ENCODE measurements at places on chromosomes 16 and 17.
A peak's percentile ranks its signal among the peaks of the same experiment; 100 is the strongest.

- DNase-seq = no peak
- H3K27ac ChIP-seq = no peak overlapping the region
- no peaks in the 10 kb centered on the region for H3K4me1 ChIP-seq
- no peaks in the 10 kb centered on the region for H3K36me3 ChIP-seq
- H3K4me3 ChIP-seq = no peak overlapping the region
Observed at GRCh38 chr16:86344586-86344871, 165.8 kb upstream of the FOXF1 start.

DNA sequence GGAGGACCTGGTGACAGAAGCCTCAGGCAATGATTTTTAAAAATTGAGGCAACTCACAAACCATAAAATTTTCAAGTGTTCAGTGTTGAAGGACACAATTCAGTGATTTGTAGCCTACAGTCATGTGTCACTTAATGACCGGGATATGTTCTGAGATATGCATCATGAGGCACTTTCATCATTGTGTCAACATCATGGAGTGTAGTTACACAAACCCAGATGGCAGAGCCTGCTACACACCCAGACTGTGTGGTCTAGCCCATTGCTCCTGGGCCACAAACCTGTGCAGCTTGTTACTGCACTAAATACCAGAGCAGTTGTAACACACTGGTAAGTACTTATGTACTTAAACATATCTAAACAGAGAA is 1.6 kb downstream of the PRSS41 start:
- H3K36me3 ChIP-seq = no peaks in the 10 kb centered on the region
- no peaks in the 10 kb centered on the region for H3K27me3 ChIP-seq
- DNase-seq = no peak
- H3K27ac ChIP-seq = no peak overlapping the region
- H3K4me3 ChIP-seq = no peak overlapping the region
- H3K4me1 ChIP-seq = no peaks in the 10 kb centered on the region

- no peak for DNase-seq
- peaks cover 13% of the 10 kb centered on the region for H3K4me1 ChIP-seq
- H3K27me3 ChIP-seq = no peaks in the 10 kb centered on the region
Observed at GRCh38 chr16:56930486-56931270, 1.3 kb upstream of the HERPUD1 start.

DNA sequence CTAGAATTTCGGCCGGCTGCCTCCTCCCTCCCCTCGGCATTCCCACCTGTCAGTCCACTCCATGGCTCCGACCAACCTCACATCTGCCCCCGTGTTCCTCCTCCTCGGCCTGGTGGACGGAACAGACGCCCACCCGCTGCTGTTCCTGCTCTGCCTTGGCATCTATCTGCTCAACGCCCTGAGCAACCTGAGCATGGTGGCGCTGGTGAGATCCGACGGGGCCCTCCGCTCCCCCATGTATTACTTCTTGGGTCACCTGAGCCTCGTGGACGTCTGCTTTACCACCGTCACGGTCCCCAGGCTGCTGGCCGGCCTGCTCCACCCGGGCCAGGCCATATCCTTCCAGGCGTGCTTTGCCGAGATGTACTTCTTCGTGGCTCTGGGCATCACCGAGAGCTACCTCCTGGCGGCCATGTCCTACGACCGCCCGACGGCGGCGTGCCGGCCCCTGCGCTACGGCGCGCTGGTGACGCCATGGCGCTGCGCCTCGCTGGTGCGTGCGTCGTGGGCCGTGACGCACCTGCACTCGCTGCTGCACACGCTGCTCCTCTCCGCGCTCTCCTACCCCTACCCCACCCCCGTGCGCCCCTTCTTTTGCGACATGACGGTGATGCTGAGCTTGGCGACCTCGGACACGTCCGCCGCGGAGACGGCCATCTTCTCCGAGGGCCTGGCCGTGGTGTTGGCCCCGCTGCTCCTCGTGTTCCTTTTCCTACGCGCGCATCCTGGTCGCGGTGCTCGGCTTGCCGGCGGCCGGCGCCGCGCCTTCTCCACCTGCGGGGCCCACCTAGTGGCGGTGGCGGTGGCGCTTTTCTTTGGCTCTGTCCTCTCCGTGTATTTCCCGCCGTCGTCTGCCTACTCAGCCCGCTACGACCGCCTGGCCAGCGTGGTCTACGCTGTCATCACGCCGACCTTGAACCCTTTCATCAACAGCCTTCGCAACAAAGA is at the start of gene OR3A2:
TSS of gene OR3A2 (minus strand) at position 440 of the 948 bp plus-strand sequence.
- DNase-seq = no peak
- H3K27ac ChIP-seq = peak within 1 kb of the TSS; percentile 43
- H3K4me1 ChIP-seq = no peaks in the 10 kb centered on the region

DNA sequence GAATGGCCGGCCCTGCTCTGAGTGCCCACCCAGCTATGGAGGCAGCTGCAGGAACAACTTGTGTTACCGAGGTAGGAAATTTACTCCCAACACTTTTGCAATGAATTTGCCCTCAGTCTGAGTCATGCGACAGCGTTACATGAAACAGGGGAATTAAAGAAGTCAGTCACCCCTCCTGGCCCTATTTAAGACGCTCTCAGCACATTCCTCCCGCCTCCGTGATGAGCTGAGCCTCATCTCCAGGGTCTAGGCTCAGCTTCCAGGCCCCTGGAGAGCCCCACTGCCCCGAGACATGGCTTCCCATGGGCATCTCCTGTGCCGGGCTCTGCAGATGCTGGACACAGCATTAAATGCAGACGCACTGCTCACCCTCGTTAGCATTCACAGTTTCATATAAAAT is 35.0 kb downstream of the CRISPLD2 start:
- H3K27ac ChIP-seq = no peak overlapping the region
- no peak for DNase-seq
- no peak overlapping the region for H3K4me3 ChIP-seq
- no peaks in the 10 kb centered on the region for H3K27me3 ChIP-seq
- no peaks in the 10 kb centered on the region for H3K36me3 ChIP-seq
- H3K4me1 ChIP-seq = no peaks in the 10 kb centered on the region

- no peaks in the 10 kb centered on the region for H3K27me3 ChIP-seq
- no peak overlapping the region for H3K27ac ChIP-seq
- no peak for DNase-seq
- H3K36me3 ChIP-seq = no peaks in the 10 kb centered on the region
- peaks cover 6% of the 10 kb centered on the region for H3K4me1 ChIP-seq
Observed at GRCh38 chr17:41417576-41418015, 6.8 kb downstream of the KRT37 start.

- H3K4me3 ChIP-seq = no peak overlapping the region
- peaks cover 51% of the 10 kb centered on the region for H3K4me1 ChIP-seq
- DNase-seq = no peak
- H3K27me3 ChIP-seq = no peaks in the 10 kb centered on the region
Observed at GRCh38 chr16:68367030-68367429, 56.2 kb downstream of the PRMT7 start.

DNA sequence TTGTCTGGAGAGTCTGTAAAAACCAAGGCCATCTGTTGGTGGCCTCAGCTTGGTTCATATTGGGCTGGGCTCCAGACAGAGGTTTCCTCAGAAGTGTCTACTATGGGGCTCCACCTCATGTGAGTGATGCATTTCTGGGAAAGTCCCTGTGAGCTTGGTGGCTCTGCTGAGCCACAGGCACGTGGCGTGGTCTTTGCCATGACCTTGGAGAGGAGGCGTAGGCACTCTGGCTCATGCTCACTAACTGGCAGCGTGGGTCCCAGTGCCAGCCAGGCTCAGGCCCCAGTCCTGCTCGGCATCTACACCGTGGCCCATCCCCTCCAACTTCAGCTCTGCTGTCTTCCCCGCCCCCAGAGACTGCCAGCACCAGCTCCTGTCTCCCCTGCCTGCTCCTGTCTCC is 10.7 kb upstream of the SMTNL2 start:
- H3K27ac ChIP-seq = no peak overlapping the region
- H3K36me3 ChIP-seq = no peaks in the 10 kb centered on the region
- H3K27me3 ChIP-seq = no peaks in the 10 kb centered on the region

DNA sequence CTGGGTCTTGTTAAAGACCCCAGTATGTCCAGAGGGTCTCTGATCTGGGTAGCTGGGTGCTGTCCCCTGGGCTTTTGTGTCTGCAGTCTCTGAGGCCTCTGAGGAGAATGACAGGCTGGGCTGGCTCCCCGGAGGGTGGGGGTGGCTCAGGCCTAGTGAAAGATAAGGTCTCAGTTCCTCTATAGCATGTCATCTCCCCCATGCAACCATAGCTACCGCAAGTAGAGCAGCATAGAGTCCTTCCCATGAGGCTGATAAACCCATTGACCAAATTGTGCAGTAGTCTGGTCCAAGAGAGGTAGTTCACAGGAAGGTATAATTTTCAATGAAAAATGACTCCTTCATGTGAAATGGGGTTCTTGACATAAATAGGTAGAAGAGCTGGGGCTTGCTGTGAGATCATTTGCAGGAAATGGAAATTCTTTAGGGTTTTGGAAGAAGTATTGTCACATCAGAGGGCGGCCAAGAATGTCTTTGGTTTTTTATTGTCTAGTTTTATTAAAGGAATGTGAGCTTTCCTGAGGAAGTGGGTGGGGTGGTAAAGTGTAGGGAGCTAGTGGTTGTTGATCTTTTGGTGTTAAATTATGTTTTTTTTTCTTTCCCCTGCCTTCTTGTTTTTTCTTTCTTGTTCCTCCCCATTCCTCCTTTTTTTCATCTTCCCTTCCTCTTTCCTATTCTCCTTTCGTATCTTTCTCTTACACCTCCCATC is 21.0 kb downstream of the SLC7A6OS start:
- H3K4me3 ChIP-seq = peak overlapping the region; percentile 2
- peak; percentile 56 for DNase-seq
- H3K27ac ChIP-seq = peak overlapping the region; percentile 68
- peaks cover 8% of the 10 kb centered on the region for H3K36me3 ChIP-seq
- H3K27me3 ChIP-seq = no peaks in the 10 kb centered on the region

- no peak overlapping the region for H3K27ac ChIP-seq
- no peaks in the 10 kb centered on the region for H3K27me3 ChIP-seq
- H3K4me1 ChIP-seq = no peaks in the 10 kb centered on the region
- DNase-seq = no peak
- H3K36me3 ChIP-seq = no peaks in the 10 kb centered on the region
- H3K4me3 ChIP-seq = no peak overlapping the region
Observed at GRCh38 chr16:76207270-76207669, 69.9 kb upstream of the CNTNAP4 start.

- peak; percentile 37 for DNase-seq
- no peaks in the 10 kb centered on the region for H3K27me3 ChIP-seq
- H3K4me1 ChIP-seq = peaks cover 32% of the 10 kb centered on the region
- H3K36me3 ChIP-seq = peaks cover 31% of the 10 kb centered on the region
- peak overlapping the region; percentile 93 for H3K27ac ChIP-seq
Observed at GRCh38 chr17:58006560-58006923, 504 bp downstream of the SRSF1 start.

DNA sequence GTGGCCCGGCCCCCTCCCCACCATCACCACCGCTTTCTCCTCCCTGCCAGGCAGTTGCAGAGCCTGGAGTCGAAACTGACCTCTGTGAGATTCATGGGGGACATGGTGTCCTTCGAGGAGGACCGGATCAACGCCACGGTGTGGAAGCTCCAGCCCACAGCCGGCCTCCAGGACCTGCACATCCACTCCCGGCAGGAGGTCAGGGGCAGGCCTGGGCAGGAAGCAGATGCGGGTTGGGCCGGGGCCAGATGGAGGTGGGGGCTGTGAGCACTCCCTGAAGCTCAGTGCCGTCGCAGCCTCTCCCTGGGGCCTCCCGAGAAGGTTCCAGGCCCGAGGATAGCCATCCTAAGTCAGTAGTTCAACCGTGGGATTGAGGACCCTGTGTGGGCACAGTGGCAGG is 14.2 kb upstream of the ADGRG3 start:
- H3K36me3 ChIP-seq = no peaks in the 10 kb centered on the region
- DNase-seq = no peak
- H3K4me1 ChIP-seq = no peaks in the 10 kb centered on the region
- no peaks in the 10 kb centered on the region for H3K27me3 ChIP-seq

- no peaks in the 10 kb centered on the region for H3K4me1 ChIP-seq
- no peaks in the 10 kb centered on the region for H3K36me3 ChIP-seq
- no peaks in the 10 kb centered on the region for H3K27me3 ChIP-seq
- H3K27ac ChIP-seq = no peak overlapping the region
- H3K4me3 ChIP-seq = no peak overlapping the region
Observed at GRCh38 chr16:11212798-11213196, 43.2 kb downstream of the SOCS1 start.

GRCh38 chr17:60145006-60145935 is 4.5 kb upstream of the CA4 start:
- no peak for DNase-seq
- peaks cover 18% of the 10 kb centered on the region for H3K27me3 ChIP-seq
- H3K36me3 ChIP-seq = no peaks in the 10 kb centered on the region
- no peak overlapping the region for H3K4me3 ChIP-seq
- H3K4me1 ChIP-seq = no peaks in the 10 kb centered on the region

- H3K27me3 ChIP-seq = no peaks in the 10 kb centered on the region
- no peak overlapping the region for H3K4me3 ChIP-seq
- no peaks in the 10 kb centered on the region for H3K4me1 ChIP-seq
Observed at GRCh38 chr16:74736531-74737157, 36.0 kb upstream of the MLKL start.

- H3K36me3 ChIP-seq = peaks cover 14% of the 10 kb centered on the region
- H3K4me1 ChIP-seq = peaks cover 41% of the 10 kb centered on the region
- no peak for DNase-seq
- H3K27me3 ChIP-seq = no peaks in the 10 kb centered on the region
- no peak overlapping the region for H3K27ac ChIP-seq
Observed at GRCh38 chr17:7855660-7856010, 769 bp downstream of the TMEM88 start.

DNA sequence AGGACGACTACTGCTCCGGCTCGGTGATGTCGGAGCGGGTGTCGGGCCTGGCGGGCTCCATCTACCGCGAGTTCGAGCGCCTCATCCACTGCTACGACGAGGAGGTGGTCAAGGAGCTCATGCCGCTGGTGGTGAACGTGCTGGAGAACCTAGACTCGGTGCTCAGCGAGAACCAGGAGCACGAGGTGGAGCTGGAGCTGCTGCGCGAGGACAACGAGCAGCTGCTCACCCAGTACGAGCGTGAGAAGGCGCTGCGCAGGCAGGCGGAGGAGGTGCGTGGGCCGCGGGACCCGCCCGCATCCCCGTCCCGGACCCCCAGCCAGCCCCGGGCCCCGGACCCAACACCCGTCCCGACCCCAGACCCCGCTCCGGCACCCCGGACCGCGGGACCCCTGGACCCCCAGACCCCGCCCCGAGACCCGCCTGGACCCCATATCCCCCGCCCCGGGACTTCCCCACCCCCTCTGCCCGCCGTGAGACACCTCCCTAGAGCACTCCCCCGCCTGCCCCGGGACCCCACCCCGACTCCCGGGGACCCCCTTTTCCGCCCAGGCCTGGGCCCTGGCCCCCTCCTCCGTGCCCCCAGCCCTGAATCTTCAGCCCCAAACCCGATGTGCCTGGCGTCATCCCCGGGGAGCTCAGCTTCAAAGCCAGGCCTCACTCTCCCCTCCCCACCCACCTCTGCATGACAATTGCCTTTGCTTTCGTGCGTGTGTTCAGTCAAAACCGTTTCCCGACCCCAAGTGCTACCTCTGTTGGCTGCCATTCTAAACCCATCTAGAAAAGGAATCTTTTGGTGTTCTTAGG is 594 bp downstream of the MAPK8IP3 start:
- DNase-seq = peak; percentile 30
- no peaks in the 10 kb centered on the region for H3K36me3 ChIP-seq
- H3K4me3 ChIP-seq = peak overlapping the region; percentile 98
- H3K27ac ChIP-seq = peak overlapping the region; percentile 96
- no peaks in the 10 kb centered on the region for H3K27me3 ChIP-seq
